K562 (cell line): ENCODE measurements at places on chromosomes 12 and 14. TPM values are rescaled to one million over a fixed set of nuclear protein-coding genes. Genes with fewer than 3 reads are reported as not detected.

DNA sequence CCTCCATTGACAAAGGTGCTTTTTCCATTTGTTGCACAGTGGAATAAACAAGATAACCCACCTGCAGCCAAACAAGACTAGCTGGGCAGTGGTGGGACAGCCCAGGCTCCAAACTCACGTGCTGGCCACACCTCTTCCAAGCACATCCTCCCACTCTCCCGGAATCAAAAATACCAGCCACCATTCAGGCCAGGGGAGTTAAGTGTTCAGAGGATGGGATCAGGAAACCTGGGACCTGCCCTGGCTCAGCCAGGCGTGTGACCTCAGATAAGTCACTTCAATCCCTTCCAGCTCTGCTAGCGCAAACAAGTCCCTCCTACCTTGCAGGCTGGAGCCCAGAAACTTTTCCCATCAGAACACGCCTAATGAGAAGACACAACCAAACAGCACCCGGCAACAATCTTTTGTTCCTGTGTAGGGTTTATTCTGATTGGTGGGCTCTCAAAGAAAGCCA lies 43.3 kb downstream of the ACTN1 start:
- DNase-seq, result no peak
- peaks cover 12% of the 10 kb centered on the region for H3K4me1 ChIP-seq
- H3K36me3 ChIP-seq, result no peaks in the 10 kb centered on the region; the same call in 2 of the 3 replicates
- H3K27ac ChIP-seq, result no peak overlapping the region

DNA sequence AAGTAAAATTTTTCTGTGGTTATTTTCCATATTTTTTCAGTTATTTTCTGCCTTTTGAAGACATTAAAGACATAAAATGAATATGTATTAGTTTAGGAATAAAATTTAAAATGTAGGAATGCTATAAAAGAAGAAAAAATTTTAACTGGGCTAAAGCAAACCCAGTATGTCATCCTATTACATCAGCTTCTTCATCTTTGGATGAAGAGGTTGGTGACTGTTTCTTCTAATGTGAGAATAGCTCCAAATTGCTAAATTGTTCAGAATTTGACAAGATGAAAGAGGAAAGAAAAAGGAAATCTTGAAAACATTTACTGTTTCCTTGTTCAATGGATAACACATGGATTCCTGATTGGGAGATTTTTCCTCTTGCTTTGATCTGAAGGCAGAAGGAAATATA lies 52.7 kb upstream of the PZP start:
- no peak for DNase-seq
- no peak overlapping the region for H3K27ac ChIP-seq
- no peak overlapping the region for H3K4me3 ChIP-seq
- H3K4me1 ChIP-seq, result no peaks in the 10 kb centered on the region

GRCh38 chr12:93335603-93336162 lies 42.0 kb upstream of the NUDT4 start:
- no peak overlapping the region; the same call in 2 of the 3 replicates for H3K27ac ChIP-seq
- H3K27me3 ChIP-seq, result no peaks in the 10 kb centered on the region
- H3K4me1 ChIP-seq, result peaks cover 22% of the 10 kb centered on the region; the same call in 2 of the 3 replicates
- DNase-seq, result no peak
- H3K4me3 ChIP-seq, result no peak overlapping the region
- no peaks in the 10 kb centered on the region for H3K36me3 ChIP-seq

DNA sequence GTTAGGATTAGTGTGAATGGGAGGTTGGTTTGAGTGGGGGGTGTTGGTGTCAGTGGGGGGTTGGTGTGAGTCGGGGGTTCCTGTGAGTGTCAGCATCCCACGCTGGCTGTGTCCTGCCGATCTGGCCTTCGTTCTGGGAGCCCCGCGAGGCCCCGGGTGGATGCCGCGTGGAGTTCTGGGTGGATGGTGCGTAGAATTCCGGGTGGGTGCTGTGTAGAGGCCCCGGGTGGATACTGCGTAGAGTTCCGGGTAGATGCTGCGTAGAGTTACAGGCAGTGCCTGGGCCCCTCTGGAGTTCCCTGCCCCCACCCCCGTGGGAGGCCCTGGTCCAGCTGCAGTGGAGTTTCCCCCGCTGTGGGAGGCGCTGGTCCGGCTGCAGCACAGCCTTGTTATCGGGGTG lies 8.7 kb downstream of the NOC4L start:
- no peak overlapping the region for H3K4me3 ChIP-seq
- no peaks in the 10 kb centered on the region for H3K4me1 ChIP-seq
- H3K27ac ChIP-seq, result no peak overlapping the region
- DNase-seq, result no peak

The GSG1 gene
- polyA plus RNA-seq, result not detected in 2 replicates

DNA sequence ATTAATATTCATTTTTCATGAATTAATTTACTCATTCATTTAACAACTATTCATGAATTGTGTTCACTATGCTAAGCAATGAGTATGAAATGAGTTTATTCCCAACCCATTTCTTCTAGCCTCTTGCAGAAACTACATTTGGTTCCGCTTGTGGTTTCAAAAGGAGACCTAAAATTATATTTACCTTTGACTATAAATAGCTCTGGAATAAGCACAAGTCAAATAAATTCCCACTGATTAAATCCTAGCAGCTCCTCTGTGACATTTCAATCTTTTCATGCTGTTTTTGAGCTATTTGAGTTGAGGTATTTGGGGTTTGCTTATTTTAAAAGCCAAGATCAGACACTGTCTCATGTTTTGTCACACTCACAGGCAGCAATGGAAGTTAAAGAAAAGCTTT lies 46.9 kb downstream of the DUSP6 start:
- no peaks in the 10 kb centered on the region for H3K36me3 ChIP-seq
- H3K4me3 ChIP-seq, result no peak overlapping the region
- no peaks in the 10 kb centered on the region for H3K27me3 ChIP-seq
- H3K27ac ChIP-seq, result no peak overlapping the region

DNA sequence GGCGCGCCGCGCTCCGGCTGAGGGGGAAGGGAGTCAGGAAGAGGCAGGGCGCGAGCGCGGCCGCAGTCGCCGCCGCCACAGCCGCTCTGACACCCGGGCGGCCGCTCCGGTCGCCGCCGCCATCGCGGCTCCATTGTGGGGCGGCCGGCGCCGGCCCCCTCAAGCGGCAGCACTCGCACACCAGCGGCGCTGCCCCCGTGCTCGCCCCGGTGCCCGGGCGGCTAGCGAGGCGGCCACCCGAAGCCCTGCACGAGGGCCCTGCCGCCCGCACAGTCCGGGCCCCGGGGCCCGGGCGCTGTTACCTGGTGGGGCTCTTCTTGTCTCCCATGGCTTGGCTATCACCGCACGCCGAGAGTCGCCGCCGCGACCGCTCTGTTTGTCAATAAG lies 202 bp downstream of the YAF2 start:
- H3K4me1 ChIP-seq, result peaks cover 14% of the 10 kb centered on the region
- DNase-seq, result no peak
- H3K4me3 ChIP-seq, result peak overlapping the region; percentile 72
- H3K36me3 ChIP-seq, result peaks cover 18% of the 10 kb centered on the region; the same call in 2 of the 3 replicates

GRCh38 chr12:23929906-23930305 lies 19.6 kb downstream of the SOX5 start:
- H3K27ac ChIP-seq, result no peak overlapping the region
- no peak for DNase-seq
- no peaks in the 10 kb centered on the region for H3K4me1 ChIP-seq
- no peaks in the 10 kb centered on the region for H3K36me3 ChIP-seq
- H3K4me3 ChIP-seq, result no peak overlapping the region

- DNase-seq, result no peak
- H3K36me3 ChIP-seq, result no peaks in the 10 kb centered on the region
- H3K27ac ChIP-seq, result no peak overlapping the region
- no peak overlapping the region for H3K4me3 ChIP-seq
- peaks cover 4% of the 10 kb centered on the region; the same call in 1 of the 2 replicates for H3K27me3 ChIP-seq
Observed at GRCh38 chr12:93198086-93198485, 179.6 kb upstream of the NUDT4 start.

DNA sequence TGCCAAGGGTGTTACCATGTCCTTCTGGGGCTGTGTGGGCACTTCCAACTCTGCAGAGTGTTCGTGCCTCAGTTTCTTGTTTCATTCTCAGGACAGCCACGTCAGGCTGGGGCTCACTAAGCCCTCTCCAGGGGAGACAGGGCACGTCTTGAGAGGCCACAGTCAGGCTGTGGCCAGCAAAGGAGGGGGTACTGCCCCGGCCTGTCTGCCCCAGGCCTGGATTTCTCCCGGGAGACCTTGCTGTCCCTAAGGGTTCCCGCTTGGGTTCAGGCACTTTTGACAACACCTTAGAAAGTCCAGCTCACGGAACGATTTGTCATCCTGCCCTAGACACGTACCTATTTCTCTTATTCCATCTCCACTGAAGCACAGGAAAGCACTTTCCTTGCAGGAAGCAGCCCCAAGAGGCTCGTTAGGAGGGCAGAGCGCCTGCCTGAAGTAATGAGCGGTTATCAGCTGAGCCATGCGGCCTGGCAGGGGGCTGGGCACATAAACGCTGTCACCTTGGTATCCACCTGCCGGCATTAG lies 290.4 kb upstream of the RTL1 start:
- H3K27ac ChIP-seq, result no peak overlapping the region
- H3K36me3 ChIP-seq, result no peaks in the 10 kb centered on the region
- DNase-seq, result no peak
- no peak overlapping the region for H3K4me3 ChIP-seq

GRCh38 chr14:36582874-36583241 lies 444 bp upstream of the NKX2-8 start:
- no peak overlapping the region for H3K27ac ChIP-seq
- no peak for DNase-seq
- H3K36me3 ChIP-seq, result no peaks in the 10 kb centered on the region
- peaks cover 2% of the 10 kb centered on the region; the same call in 1 of the 3 replicates for H3K27me3 ChIP-seq
- no peak overlapping the region for H3K4me3 ChIP-seq

DNA sequence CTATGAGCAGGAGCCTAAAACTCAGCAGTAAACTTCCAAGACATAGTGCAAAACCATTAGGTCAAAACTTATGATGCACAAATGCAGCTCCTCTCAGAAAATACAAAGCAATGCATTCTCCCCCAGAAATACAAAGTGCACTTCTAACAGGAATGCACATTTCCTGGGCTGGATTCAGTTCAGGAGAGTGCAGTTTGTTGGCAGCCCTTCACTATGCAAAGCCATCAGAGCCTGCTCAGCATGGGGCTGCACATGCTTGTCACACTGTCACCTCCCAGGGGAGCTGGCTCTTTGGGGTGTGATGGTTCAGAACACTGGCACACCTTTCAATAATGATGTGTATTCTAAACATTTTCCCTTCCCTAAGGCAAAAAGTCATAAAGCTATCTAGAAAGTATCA lies 110.4 kb downstream of the KCNK10 start:
- H3K36me3 ChIP-seq, result no peaks in the 10 kb centered on the region
- H3K4me1 ChIP-seq, result no peaks in the 10 kb centered on the region
- no peaks in the 10 kb centered on the region; the same call in 1 of the 2 replicates for H3K27me3 ChIP-seq
- H3K27ac ChIP-seq, result no peak overlapping the region

GRCh38 chr14:57686304-57686703 lies 179.6 kb downstream of the SLC35F4 start:
- H3K27ac ChIP-seq, result no peak overlapping the region
- no peak for DNase-seq
- H3K36me3 ChIP-seq, result no peaks in the 10 kb centered on the region
- no peaks in the 10 kb centered on the region for H3K4me1 ChIP-seq
- H3K4me3 ChIP-seq, result no peak overlapping the region

GRCh38 chr12:115979851-115980250 lies 297.6 kb downstream of the MED13L start:
- H3K36me3 ChIP-seq, result peaks cover 83% of the 10 kb centered on the region
- H3K4me1 ChIP-seq, result no peaks in the 10 kb centered on the region
- no peak for DNase-seq
- H3K27me3 ChIP-seq, result no peaks in the 10 kb centered on the region
- H3K4me3 ChIP-seq, result no peak overlapping the region
- H3K27ac ChIP-seq, result no peak overlapping the region

DNA sequence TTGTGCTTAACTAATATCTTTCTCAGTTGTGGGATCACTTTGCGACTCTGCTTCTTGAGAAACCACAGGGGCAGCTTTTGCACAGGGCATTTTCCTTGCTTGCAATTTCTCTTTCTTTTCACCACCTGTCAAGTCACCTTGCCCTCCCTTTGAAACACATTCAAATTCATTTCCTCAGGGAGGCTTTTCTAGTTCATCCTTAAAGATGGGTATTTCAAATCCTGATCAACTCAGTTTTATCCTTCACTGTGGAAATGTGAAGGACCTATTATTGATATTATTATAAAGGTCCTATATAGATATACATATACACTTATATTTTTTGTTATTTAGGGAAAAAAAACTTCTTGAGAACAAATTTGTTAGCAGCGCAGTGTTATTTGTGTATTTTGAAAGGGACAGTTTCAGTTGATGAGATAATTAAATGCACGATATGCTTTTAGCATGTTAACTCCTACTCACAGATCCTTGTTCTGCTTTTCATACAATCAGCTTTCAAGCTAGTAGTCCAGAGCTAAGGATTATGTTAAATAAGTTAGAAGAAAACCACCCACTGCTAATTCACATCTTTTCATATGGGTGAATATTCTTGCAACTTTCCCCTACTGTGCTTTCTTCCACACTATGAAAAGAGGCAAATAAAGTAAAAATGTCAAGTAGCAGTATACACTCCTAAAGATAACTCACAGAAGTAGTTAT lies 501.4 kb upstream of the RGS6 start:
- DNase-seq, result no peak
- H3K27ac ChIP-seq, result no peak overlapping the region
- no peaks in the 10 kb centered on the region for H3K27me3 ChIP-seq
- H3K4me1 ChIP-seq, result no peaks in the 10 kb centered on the region
- no peaks in the 10 kb centered on the region for H3K36me3 ChIP-seq

DNA sequence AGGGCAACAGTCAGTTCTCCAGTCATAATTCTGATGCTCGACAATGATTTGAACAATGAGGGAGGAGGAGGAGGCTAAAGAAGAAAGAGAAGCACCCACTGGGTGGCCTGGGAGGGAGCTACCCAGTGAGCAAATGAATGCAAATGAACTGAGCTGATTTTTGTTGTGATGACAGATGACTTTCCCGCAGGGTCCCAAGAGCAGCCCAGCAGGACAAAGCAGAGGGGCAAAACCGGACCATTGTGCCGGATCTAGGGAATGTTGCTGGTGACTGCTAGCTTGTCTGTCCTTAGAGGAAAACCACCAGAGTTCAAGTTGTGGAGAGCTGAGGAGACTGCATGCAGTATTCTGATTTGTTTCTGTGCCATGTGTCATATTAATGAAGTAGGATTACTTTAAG lies 162.8 kb downstream of the MON2 start:
- no peaks in the 10 kb centered on the region for H3K36me3 ChIP-seq
- H3K27me3 ChIP-seq, result peaks cover 39% of the 10 kb centered on the region
- no peak overlapping the region for H3K4me3 ChIP-seq
- no peak for DNase-seq

The LBHD2 gene
- polyA plus RNA-seq, result not detected in 2 replicates

The CLEC4E gene
- not detected in 2 replicates for polyA plus RNA-seq

DNA sequence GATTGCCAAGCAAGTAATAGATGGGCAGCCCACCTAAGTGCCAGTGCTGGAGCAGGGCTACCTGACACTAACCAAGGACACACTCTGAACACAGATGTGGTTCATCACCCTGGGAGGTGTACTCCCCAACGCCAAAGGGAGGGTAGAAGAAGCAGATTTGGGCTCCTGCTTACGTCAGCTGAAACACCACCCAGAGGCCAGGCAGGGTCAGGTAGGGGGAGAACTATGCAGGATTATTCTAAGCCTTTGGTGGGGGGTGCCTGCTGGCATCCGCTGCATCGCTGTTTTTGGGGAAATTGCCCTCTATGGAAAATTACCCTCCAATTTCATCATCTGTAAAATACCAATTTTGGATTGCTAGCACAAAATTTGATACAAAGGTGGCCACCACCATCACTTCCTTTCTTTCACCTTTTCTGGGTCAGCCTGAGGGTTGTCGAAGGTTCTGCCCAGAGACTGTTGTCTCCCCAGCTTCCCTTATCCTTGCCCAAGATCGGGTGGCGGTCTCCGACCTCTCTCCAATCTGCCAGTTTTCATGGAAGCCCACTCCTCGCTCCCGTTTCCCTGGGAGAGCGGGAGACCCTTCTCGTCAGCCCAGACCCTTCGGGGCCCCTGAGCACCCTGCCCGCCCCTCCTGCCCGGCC lies 535 bp downstream of the BIN2 start:
- no peaks in the 10 kb centered on the region for H3K27me3 ChIP-seq
- no peak overlapping the region for H3K27ac ChIP-seq
- peaks cover 75% of the 10 kb centered on the region for H3K4me1 ChIP-seq
- no peaks in the 10 kb centered on the region for H3K36me3 ChIP-seq
- no peak overlapping the region for H3K4me3 ChIP-seq

The STAC3 gene
- polyA plus RNA-seq, result 4.8 and 6.4 TPM in 2 replicates
